ENCODE measurements at places on chromosomes 7 and 10.

GRCh38 chr7:3712841-3713240, 411.8 kb downstream of the SDK1 start:
- DNase-seq = no peak

DNA sequence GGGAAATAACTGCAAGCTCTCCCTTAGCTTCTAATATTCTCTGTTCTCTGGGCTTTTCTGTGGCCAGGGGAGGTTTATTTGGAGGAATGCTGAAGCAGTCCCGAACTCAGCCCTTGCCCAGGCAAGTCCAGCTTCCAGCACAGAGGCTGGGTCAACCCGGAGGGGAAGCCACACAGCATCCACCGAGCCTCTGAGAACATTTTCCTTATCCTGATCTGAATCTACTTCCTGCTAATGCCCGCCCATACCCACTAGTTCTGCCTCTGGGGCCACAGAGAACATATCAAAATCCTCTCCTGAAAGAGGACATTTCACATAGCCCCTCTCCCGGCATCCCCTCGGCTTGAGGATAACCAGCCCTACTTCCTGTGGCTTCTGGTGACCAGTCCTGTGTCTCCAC, 31.1 kb downstream of the SH3PXD2A start:
- no peak for DNase-seq

DNA sequence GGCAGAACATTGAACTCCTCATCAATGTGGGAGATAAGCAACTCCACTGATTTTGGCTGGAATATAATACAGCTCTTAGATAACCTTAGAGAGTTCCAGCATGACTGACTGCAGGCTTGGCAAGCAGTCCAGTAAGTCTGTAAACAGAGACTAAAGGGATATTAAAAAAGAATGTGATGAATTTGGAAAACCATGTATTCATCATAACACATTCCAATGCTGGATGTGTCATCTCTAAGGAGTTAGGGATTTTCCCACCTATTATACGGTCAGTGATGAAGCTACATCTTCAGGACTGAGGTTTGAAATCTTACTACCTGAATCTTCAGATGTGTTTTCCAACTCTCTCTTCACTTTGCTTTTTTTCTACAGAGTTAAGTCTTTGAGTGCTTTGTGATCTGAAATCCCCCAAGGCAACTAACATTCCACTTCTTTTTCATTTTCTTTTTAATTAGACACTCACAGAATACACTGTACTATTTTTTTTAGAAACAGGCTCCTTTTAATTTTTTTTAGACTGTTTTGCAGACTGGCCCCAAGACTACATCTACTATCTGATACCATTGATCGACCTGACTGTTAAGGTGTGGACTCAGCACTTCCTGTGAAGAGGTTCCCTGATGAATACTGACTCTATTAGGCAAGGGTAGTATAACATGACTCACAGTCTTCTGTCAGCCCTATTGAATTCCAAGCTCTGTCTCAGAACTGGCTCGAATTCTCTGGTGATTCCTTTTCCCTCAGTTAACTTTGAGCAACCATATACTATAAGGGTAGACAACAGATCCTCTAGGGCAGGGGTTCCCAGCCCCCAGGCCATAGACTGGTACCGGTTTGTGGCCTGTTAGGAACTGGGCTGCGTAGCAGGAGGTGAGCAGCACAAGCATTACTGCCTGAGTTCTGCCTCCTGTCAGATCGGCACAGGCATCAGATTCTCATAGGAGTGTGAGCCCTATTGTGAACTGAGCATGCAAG, 678.2 kb downstream of the GRM8 start:
- no peak for DNase-seq

DNA sequence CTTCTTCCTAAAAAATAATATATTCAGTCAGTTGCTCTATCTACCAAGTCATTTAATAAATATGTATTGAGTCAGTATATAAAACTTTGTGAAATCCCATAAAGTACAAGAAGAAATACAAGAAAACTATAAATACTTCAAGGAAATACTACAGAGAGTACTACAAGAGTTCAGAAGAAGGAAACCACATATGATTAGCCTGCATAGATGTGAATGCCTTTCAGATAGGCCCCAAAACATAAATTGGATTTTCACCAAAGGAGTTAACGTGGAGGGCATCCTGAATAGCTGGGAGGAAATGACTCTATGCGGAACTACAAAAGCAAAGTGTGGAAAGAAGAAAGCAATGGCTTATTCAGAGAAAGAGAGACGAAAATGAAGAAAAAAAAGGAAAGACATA, 120.1 kb downstream of the LRRN3 start:
- DNase-seq = no peak

GRCh38 chr10:103416436-103417147, 20.2 kb downstream of the PDCD11 start:
- DNase-seq = peak; percentile 24

DNA sequence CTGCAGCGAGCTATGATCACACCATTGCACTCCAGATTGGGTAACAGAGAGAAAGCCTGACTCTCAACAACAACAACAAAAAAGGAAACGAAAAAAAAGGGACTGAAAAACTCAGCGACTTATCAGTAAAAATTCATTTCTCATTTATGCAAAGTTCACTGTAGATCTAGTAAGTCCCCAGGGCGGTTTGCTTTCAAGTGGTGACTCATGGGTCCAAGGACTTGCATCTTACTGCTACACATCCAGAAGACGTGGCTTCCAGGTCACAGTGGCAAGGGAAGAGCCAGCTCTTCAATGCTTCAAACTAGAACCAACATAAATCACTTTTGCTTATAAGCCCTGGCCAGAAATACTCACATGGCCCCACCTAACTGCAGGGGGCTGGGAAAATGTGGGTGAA, 178.3 kb upstream of the AUTS2 start:
- DNase-seq = no peak

DNA sequence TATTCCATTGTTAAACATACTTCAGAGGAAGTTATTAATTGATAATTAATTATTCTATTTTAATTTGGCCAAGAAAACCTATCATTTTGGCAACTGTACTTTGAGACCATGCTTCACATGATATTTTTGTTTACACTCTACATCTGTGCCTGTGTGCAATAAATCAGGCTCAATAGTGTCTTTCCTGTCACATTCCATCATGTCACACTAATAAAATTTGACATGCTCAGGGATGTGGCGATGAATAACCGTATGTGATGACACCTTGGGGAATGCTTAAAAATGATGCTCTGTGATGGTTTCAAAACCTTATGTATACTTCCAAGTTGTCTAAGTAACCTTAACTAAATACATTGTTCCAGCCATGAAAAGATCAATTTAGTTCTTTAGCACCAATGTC, 364.6 kb upstream of the TEX47 start:
- no peak for DNase-seq

DNA sequence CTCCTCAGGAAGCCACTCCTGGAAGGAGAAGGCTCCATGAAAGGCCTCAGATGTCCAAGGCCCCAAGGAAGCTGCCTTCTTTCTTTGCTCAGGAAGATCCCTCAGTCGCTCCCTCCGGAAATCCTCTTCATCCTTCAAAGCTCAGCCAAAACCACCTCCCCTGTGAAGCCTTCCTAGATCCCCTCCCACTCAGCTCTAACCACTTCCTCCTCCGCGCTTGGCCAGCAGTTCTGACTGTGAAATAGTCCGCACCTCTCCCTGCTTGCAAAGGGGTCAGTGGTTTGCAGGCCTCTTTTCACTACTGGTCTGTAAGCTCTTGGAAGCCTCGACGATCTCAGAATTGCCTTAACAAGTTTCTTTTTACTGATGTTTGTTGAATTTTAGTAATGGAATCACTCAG, 23.9 kb downstream of the PYROXD2 start:
- no peak for DNase-seq

DNA sequence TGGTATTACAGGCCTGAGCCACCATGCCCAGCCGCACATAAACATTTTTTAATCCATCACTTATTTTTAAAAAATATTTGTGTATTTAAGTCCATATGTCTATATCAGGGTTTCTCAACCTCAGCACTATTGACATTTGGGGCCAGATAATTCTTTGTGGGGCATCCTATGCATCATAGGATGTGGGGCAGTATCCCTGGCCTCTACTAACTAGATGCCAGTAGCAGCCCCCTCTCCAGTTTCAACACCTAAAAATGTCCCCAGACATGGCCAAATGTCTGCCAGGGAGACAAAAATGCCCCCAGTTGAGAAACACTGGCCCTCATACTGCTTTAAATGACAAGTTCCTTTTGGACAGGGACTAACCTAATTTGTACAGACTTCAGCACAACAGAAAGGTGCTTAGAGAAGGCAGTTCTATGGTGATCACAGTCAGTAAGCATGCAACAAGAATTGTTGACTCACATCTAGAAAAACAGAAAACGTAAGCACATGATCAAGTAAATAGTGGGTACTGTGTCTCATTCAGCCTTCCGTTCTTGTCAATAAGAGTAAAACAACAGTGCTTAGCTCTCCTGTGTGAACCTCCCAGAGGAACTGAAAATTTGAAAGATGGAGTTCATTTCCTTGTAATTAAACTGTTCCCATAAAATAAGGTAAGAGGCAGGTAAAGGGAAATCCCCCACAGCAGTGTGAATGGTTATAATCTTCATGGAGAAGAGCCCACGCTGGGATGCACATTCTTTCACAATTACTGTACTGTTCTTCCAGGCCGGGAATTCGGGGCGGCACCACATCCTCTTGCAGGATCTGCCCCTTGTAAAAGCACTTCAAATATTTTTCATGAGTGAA, 17.3 kb upstream of the ADRB1 start:
- no peak for DNase-seq

DNA sequence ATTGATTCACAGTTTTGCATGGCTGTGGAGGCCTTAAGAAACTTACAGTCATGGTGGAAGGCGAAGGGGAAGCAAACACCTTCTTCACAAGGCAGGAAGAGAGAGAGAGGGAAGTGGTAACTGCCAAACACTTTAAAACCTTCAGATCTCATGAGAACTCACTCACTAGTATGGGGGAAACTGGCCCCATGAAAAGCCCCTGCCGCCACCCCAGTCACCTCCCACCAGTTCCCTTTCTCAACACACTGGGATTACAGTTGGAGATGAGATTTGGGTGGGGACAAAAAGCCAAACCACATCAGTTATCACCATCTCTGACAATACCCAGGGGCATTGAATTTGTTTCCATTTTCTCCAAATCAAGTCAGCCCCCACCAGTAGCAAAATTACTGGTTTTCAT, 740.4 kb downstream of the GATA3 start:
- no peak for DNase-seq

- no peak for DNase-seq
Observed at GRCh38 chr10:123154711-123155505, 706 bp downstream of the BUB3 start.

DNA sequence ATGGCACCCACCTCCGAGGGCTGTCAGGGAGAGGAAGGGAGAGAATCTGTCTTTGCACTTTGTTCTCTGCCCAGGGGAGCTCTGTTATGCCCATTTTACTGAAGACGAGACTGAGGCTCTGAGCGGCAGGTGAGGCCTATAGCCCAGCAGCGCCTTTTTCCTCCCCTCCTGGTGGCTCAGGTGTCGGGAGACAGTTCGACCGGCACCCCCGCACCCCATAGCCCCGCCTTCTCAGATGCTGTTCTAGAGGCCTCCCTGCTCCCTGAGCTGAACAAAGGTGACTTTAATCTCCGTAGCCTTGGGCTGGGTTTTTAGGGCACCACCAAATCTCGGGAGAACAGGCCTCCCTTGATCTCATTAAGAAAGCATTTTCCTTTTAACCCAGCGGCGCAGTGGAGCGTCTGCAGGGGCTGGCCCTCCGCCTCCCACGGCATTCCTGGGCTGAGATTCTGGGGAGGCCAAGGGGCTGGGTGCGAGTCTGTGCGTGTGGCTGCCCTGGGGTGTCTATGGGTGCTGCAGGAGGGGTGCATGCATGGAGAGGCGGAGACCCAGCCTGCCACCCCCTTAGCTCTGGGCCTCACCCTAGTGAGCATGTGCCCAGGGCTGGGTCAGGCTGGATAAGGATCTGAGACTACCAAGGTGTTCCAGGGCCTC, 3.3 kb downstream of the LFNG start:
- DNase-seq = no peak

GRCh38 chr7:111043561-111043960, 47.4 kb upstream of the LRRN3 start:
- DNase-seq = no peak

DNA sequence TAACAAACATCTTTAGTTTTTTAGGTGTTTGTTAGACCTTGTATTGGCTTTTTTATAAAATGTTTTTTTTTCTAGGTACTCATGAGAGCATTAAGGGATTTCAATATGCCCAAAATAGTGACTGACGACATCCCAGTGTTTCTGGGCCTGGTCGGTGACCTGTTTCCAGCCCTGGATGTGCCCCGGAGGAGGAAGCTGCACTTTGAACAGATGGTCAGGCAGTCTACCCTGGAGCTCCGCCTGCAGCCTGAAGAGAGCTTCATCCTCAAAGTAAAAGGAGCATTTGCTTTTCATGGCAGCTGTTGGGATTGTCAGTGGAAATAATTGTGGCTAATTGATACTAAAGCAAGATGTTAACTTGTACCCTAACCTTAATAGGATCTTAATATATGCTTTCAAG, 161.5 kb downstream of the DNAH11 start:
- no peak for DNase-seq

GRCh38 chr10:184911-185310, 49.7 kb downstream of the ZMYND11 start:
- no peak for DNase-seq

GRCh38 chr7:83957333-83957732, 237.3 kb downstream of the SEMA3A start:
- DNase-seq = no peak

GRCh38 chr10:58044072-58044471, 223.6 kb downstream of the IPMK start:
- DNase-seq = no peak

- DNase-seq = no peak
Observed at GRCh38 chr7:158329014-158329610, 258.5 kb downstream of the PTPRN2 start.

DNA sequence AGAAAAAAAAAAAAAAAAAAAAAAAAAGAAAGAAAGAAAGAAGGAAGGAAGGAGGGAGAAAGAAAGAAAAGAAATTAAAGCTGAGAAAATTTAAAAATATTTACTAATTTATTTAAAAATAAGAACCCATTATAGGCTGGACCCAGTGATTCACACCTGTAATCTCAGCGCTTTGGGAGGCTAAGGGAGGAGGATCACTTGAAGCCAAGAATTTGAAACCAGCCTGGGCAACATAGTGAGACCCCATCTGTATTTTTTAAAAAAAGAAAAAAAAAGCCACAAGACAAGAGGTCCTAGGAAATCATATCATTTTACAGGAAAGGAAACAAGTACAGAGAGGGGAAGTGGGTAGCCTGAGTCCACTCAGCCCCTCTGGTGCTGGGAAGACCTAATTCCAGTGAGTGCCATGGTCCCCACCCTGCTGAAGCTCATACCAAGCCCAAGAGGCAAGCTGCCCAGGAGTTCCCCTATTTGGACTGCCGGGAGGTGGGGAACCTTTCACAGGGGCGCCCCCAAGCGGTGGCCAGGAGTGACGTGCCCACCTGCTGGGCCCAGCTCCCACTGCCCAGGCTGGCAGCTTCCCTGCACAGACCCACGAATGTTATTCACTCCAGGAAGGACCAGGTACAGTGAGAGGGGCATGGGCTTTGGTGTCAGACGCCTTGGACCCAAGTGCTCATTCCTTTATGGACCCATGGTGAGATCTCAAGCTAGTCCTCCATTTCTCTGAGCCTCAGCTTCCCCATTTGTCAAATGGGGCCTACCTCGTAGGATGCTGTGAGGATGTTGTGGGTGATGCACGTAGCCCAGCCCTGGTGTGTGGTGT, 133.6 kb downstream of the ZMIZ1 start:
- DNase-seq = no peak

Data from activated T-helper 1 cell treated with anti-CD3 and anti-CD28 coated beads, Interleukin-2, amount 50 U/mL, for 16 hours (primary cell).